ENCODE measurements at places on chromosomes 11 and 22.
A peak's percentile ranks its signal among the peaks of the same experiment; 100 is the strongest.

GRCh38 chr11:62580959-62581715 is 7.4 kb upstream of the EEF1G start:
- no peak for DNase-seq

DNA sequence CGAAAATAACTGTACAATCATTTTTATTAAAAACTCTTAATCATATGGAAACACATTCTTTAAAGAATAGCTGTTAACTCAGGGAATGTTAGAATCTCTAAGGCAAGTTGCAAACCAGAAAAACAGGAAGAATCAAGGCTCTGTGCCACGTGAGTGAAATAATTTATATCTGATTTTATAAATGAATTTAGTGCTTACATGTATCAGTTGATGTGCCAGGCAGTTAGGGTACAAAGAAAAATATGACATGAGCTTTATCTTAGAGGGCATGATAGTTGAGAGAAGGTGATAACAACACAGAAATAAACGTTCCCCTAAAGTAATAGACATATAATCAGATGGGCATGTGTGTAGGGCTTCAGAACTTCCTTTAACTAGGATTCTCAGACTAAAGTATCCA is 734.5 kb upstream of the CCDC179 start:
- no peak for DNase-seq

DNA sequence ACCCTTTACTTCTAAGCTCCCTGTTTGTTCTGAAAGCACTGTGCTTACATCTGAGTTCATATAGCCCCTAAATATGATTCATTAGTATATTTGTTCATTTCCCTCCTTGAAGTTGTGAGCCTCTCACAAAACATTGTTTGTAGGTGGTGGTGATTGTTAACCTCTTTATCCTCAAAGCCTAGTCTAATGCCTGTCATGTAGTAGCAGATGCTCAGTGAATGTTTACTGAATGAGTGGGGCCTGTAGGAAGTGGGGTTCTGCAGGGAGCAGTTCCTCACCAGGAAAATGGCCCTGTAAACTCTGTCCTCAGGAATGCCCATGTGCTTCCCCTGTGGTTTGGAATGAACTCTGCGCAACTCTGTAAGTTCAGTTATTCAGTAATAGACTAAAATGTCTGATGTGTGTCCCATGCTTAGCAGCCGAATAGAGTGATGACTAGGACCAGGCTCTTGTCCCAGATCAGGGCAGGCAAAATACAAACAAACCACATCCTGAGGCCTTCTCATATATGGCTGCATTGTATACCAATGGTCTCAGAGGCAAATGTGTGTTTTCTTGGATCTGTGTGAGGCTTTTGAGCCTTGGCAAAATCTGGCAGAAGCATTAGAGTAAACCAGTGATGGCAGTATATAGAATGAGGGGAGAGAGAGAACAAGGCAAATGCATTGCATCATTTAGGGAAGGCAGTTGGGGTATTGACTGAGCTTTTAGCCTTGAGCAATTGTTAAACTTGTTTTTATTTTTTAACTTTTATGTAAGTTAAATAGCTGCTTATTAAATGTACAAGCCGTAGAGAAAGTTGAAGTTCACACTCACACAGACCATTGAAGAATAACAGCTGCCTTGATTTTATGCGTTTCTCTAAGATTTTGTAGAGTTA is 91.4 kb upstream of the BIRC3 start:
- no peak for DNase-seq

DNA sequence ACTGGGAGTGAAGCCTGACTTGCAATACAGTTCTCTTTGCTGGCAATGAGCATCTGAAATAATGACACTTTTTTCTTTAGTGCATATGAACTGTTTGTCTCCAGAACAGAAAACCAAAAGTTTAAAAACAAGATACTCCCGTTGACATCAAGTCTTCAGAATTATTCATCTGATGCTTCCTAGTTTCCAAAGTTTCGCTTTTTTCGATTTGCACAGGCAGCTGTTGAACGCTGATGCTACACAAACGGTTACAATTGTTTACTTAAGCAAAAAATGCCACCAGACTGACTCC is 612 bp upstream of the BIRC2 start:
- DNase-seq, result no peak

DNA sequence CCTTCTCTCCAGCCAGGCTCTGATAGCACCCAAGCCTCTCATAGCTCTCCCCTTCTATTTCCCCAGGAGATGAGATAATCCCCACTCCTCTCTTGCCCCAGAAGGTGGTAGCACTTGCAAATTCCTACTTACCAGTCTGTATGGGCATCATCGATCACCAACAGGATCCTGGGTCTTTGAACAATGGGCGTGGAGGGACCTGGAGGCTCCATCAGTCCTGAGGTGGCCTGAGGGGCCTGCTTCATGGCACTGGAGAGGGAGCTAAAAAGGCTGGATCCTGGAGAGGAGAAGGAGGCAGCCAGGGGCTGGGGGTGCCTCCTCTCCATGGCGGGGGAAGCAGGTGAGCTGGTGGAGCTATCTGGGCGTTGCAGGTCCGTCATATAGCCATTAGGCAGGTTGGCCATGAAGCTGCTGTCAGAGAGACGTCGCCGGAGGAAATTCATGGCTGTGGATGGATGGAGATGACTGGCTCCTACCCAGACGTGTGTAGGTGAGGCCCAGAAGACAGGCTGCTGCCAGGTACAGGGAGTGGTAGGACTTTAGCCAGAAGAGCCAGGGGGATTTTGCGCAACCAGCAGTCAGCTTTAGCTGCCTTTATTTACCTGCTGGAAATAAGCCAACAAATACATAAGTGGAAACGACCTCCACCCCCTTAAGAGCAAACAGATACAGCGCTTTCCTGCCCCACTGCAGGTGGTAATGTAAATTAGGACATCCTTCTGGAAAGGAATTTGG is 51.8 kb downstream of the SYN3 start:
- no peak for DNase-seq

- DNase-seq, result no peak
Observed at GRCh38 chr11:118606157-118606843, 1.1 kb upstream of the PHLDB1 start.

GRCh38 chr11:24661331-24661730 is 164.5 kb downstream of the LUZP2 start:
- no peak for DNase-seq

DNA sequence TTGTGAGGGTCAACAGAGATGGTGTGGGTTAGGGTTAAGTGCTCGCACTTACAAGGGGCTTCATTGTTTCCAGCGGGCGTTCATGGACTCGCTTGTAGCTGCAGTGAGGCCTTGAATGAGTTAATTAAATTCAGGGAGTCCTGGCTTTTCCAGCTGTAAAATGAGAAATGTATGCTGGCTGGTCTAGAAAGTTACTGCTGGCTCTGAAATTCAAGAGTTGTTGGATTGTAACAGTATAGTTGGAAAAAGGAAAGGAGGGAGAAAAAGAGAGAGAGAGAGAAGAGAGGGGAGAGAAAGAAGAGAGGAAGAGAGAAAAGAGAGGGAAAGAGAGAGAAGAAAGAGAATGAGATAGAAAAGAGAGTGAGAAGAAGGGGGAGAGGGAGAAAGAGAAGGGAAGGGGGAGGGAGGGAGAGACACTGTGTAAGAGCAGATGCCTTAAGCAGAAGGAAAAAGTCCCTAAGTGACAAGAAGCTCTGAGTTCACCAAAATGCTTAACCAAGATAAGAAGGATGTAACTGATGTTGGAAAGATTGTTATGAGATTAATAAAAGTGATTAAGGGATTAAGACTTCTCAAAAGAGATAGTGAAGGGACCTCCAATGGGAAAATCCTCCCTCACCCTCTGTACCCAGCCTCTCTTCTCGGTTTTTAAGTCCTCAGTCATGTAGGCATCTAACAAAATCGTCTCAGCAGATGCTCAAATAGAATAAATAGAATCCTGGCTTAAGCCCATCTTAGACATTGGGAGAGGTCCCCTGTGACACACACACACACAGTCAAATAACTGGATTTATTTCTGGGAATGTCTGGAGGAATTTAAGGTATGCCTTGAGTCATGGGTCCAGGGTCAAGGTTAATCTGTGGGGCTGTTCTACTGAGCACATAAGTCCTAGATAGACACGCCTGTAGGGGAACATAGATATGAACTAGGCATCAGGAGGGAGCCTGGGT is 477.9 kb downstream of the MIAT start:
- no peak for DNase-seq

GRCh38 chr11:68457898-68458249 is 2.7 kb upstream of the PPP6R3 start:
- peak; percentile 44 for DNase-seq

DNA sequence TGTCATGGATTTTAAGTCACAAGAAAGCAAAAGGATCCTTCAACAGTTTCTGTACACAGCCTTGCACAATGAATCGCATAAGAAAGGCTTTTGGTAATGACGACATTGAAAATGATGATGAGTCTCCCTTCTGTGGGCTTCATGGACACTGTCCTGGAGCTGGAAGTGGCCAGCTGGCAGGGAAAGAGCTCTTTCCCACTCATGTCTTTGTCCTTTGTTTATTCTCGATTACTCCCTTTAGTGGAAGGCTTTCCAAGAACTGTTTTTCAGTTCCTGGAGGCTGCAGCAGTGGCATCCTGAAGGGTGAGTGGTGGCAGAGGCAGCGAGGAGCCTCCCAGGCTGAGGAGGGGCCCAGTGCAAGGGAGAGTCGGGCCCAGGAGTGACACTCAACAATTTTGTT is 505.2 kb downstream of the NTM start:
- no peak for DNase-seq

DNA sequence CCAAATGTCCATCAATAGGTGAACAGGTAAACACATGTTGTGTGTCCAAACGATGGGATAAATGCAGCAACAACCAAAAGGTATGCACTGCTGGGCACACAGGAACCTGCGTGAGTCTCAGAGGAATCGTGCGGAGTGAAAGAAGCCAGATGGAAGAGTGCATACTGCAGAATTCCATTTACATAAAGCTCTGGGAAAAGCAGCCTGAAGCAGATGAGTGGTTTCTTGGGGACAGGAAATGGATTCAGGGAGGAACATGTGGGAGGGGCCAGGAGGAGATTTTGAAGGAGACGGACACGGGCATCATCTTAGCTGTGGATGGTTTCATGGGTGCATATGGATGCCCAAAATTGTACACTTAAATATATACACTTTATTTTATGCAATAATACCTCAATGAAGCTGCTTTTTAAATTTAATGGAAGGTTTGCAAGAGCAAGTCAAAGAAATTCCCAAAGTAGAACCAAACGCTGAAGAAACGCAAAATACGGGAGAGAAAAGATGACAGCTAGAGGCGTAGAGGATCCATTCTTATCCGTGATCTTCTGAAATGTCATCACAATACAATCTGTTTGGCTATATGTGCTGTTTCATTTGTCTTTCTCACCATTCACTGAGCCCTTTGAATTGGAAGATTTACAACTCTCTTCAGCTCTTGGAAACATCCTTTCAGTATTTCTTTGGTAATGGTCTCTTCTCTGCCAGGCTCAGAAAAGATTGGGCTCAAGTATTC is 24.5 kb downstream of the ST14 start:
- no peak for DNase-seq

DNA sequence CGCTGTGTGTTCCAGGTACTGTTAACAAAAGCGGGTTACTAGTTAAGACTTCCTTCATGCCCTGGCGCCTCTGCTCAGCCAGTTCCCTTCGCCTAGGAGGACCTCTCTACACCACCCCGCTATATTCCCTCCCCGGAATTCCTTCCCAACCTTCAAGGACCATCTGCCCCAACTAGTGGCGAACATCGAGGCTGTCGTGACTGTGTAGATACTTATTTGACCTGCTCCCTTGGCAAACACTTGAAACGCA is 450 bp upstream of the BCL2L13 start:
- no peak for DNase-seq

GRCh38 chr22:32796865-32797573 is 4.5 kb upstream of the TIMP3 start:
- DNase-seq, result peak; percentile 77

DNA sequence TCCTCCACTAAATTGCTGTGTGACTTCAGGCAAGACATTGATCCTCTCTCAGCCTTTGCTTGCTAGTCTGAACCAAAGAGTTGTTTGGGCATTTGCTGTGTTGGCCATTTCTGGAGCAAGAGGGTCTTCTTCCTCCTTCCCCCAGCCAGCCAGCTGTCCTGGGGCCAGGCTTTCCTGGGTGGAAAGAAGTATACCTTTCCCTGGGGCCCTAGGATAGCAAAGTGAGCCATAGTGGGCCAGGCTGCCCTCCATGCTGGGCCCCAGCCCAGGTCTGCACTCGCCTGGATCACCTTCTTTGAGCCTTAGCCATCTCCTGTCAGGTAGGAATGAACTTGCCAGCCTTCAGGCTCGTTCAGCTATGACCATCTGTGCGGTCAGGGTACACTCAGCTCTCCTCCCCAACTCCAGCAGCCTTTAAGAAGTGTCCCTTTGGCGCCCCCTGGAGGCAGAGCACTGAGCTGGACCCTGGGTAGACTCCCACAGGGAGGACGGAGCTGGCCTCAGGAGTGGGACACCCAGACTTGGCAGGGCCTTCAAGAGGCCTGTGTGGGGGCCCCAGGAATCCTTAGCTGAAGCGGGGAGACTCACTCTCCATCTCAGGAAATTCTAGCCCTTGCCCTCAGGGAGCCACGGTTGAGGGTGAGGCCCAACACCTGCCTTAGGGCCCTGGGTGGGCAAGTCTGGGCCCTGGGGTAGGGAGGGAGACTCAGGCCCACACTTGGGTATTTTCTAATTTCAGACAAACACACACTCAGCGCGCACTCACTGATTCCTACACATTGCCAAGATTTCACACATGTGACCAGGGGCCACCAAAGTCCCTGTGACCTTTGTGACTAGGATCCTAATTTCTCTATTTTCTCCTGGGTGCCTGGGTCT is 35.6 kb upstream of the TPBGL start:
- DNase-seq, result peak; percentile 88

DNA sequence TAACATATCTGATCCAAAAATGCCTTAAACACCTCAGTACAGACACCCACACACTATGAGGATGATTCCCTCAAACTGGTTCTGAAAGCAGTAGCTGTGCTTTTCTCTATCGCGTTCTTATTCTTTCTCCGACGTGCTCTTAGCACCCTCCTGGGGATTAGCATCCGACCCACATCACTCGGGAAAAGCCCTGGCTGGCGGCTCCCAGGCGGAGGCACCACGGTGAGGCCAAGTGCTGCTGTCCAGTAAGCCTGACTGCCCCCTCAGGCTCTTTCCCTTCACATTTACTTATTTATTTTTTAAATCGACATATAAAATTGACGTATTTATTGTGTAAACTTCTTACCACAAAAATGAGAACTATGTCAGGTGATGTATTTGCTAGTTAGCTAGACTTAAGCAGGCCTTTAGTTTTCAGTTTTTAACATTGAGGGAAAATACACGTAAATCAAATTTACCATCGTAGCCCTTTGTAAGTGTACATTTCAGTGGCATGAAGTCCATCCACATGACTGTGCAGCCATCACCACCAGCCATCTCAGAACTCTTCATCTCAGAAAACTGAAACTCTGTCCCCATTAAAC is 19.2 kb downstream of the TBX1 start:
- no peak for DNase-seq

- DNase-seq, result no peak
Observed at GRCh38 chr11:40537734-40538133, 921.7 kb downstream of the LRRC4C start.

DNA sequence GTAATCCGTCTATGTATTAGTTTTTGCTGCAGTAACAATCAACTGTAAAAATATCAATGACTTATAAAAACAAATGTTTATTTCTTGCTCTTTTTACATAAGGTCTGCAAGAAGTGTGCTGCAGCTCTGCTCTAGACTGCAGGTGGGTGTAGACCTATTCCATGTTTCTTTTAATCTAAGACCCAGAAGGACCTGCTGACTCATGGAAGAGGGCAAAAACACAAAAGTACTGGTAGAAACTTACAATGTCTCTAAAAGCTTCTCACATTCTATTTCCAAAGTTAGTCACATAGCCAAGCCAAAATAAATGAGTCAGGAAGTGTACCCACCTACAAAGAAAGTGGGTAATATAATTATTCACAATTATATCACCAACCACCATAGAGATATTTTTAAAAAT is 435.9 kb upstream of the FAT3 start:
- no peak for DNase-seq
